Panc1 (cell line): ENCODE measurements at places on chromosomes 2 and 18. TPM values are rescaled to one million over a fixed set of nuclear protein-coding genes. Genes with fewer than 3 reads are reported as not detected.
A peak's percentile ranks its signal among the peaks of the same experiment; 100 is the strongest.

DNA sequence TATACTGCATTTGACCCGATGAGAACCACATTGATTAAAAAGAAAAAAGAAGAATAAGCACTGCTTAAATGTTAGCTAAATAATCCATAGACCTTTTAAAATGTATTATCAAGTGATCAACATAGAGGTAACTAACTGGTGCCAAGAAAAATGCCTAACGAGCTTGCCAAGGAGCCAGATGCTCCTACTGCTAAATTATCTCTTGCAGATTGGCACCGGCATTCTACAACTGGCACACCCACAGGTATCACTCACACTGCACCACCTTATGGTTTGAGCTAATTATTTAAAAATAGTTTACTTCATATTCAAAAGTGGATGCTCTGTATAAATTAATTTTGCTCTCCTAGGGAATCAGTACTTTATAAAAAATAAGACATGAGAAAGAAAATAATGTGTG, 341.6 kb upstream of the CDH7 start:
- no peaks in the 10 kb centered on the region for H3K36me3 ChIP-seq
- no peak overlapping the region for H3K27ac ChIP-seq
- no peak overlapping the region for H3K4me3 ChIP-seq
- H3K4me1 ChIP-seq: no peaks in the 10 kb centered on the region

GRCh38 chr2:43269074-43269572, 42.7 kb upstream of the ZFP36L2 start:
- no peak overlapping the region for H3K27ac ChIP-seq
- DNase-seq: no peak
- no peaks in the 10 kb centered on the region for H3K27me3 ChIP-seq

GRCh38 chr2:237592425-237592980, 2.0 kb upstream of the RAB17 start:
- H3K36me3 ChIP-seq: no peaks in the 10 kb centered on the region; the same call in 1 of the 2 replicates
- H3K4me1 ChIP-seq: peaks cover 39% of the 10 kb centered on the region
- H3K27me3 ChIP-seq: no peaks in the 10 kb centered on the region
- peak overlapping the region; percentile 69; the same call in 1 of the 2 replicates for H3K27ac ChIP-seq
- no peak overlapping the region for H3K4me3 ChIP-seq
- DNase-seq: no peak

GRCh38 chr2:224219781-224220180, 180.7 kb upstream of the SERPINE2 start:
- H3K36me3 ChIP-seq: no peaks in the 10 kb centered on the region
- H3K4me3 ChIP-seq: no peak overlapping the region
- no peak overlapping the region for H3K27ac ChIP-seq
- no peaks in the 10 kb centered on the region for H3K4me1 ChIP-seq
- peaks cover 2% of the 10 kb centered on the region; the same call in 1 of the 2 replicates for H3K27me3 ChIP-seq

DNA sequence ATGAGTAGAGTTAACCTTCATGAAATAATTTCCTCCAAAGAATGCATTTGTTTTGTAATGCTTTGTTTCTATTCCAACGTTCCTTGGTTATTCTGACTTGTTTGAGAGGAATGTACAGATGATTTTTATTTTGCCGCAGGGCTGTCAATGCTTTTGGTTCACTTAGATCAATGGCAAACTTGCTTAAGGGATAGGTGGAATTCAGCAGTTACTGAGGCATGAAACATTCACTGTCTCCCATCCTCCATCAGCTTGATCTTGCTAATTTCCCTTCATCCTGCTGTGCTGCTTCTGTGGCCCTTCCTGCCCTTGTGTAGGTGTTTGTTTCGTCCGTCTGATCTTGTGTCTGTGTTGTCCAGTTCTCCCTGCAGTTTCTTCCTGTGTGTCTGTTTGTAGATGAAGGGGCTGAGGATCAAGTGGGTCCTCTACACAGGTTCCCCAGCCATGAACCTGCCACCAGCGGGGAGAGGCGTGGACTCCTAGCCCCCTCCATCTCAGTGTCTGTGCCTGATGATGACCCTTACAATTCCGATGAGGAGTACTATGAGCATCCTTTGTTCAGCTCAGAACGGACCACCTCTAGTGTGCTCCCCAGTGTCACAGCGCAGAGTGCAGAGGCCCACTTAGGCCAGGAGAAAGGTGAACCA, 84.2 kb upstream of the UNC80 start:
- H3K27ac ChIP-seq: no peak overlapping the region
- no peaks in the 10 kb centered on the region for H3K4me1 ChIP-seq
- no peaks in the 10 kb centered on the region; the same call in 1 of the 2 replicates for H3K36me3 ChIP-seq
- H3K4me3 ChIP-seq: no peak overlapping the region
- no peaks in the 10 kb centered on the region for H3K27me3 ChIP-seq

The CNDP2 gene
- total RNA-seq: 310 TPM

DNA sequence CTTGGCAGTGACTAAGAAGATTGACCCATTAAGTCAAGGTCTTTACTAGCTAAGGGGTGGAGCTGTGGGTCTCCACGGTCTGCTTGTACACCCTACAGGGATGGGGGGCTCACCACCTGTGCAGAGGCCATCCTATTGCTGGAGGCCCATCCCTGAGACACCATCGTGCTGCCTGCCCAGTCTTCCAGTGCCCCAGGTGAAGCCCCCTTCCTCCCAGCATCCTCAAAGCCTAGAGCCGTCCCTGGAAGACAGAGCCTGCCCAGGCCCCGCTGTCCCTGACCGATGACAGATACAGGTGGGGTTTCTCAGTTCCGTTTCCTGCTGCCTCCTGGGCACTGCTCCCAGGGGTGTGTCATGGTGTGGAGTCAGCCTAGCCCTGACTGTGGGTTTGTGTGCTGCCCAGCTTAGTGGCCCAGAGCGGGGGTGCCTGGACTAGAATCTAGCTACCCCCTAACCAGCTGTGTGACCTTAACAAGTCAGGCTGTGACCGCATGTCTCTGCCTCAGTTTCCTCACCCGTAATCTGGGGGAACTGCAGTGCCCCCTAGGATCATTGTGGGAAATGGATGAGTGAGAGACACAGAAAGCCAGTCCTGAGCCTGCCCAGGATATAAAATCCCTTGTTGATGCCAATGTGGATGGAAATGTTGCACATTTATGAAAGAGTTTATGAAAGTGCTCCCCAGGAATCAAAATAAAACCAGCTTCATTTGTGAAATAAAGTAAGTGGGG, 2.0 kb downstream of the OTOS start:
- no peak overlapping the region for H3K27ac ChIP-seq
- peaks cover 7% of the 10 kb centered on the region; the same call in 1 of the 2 replicates for H3K36me3 ChIP-seq
- no peak overlapping the region for H3K4me3 ChIP-seq
- DNase-seq: no peak
- peaks cover 8% of the 10 kb centered on the region for H3K4me1 ChIP-seq

The FEV gene
- total RNA-seq: not detected

DNA sequence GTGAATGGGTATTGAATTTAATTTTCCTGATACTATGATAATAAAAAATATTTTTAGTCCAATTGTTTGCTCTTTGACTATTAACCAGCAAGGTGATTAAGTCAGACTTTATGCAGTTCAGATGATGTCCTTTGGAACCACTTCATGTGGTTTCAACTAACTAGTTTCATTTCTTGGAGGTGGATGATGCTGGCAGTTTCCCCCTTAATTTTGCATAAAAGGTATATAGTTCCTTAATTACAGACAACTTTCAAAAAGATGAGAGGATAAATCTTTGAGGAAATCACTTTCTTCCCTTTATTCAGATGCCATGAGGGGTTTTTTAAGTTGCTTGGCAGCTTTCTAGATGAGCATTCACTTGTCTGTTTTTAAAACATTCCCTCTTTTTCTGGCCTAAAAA, 223.1 kb downstream of the PHLPP1 start:
- no peaks in the 10 kb centered on the region for H3K4me1 ChIP-seq
- H3K27me3 ChIP-seq: no peaks in the 10 kb centered on the region
- no peak overlapping the region for H3K4me3 ChIP-seq
- no peak overlapping the region for H3K27ac ChIP-seq

- DNase-seq: no peak
- no peaks in the 10 kb centered on the region for H3K27me3 ChIP-seq
- H3K27ac ChIP-seq: no peak overlapping the region
Measured at GRCh38 chr2:238252766-238253630, 13.2 kb upstream of the HES6 start.

- H3K4me1 ChIP-seq: no peaks in the 10 kb centered on the region
- peaks cover 2% of the 10 kb centered on the region; the same call in 1 of the 2 replicates for H3K27me3 ChIP-seq
- DNase-seq: no peak
- no peaks in the 10 kb centered on the region for H3K36me3 ChIP-seq
Measured at GRCh38 chr2:217851191-217852020, 151.4 kb downstream of the TNS1 start.

The ANKRD62 gene
- total RNA-seq: not detected

- H3K27me3 ChIP-seq: peaks cover 8% of the 10 kb centered on the region; the same call in 1 of the 2 replicates
- DNase-seq: no peak
- no peak overlapping the region for H3K27ac ChIP-seq
- H3K4me3 ChIP-seq: no peak overlapping the region
Measured at GRCh38 chr2:119647440-119648169, 31.4 kb upstream of the TMEM177 start.

DNA sequence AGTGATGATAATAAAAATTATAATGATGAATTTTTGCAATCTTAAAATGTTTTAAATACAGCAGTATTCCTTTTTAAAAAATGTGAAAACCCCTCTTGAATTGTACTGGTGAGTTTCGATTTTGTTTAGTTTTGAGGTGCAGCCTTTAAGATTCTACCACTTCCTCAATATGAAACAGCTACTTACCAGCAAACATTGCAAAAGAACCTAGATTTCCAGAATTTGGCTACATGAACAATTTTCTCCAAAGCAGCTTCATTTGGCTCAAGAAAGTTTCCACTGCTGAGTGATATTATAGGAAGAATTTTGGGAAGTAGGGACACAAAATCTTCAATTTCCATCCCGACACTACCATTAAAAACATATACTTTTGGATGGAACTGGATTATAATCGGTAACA, 12.0 kb downstream of the TCF4 start:
- no peak overlapping the region for H3K27ac ChIP-seq
- no peak overlapping the region for H3K4me3 ChIP-seq
- no peaks in the 10 kb centered on the region for H3K36me3 ChIP-seq
- DNase-seq: no peak

GRCh38 chr2:219448099-219448775, 13.6 kb downstream of the SPEG start:
- no peak overlapping the region for H3K27ac ChIP-seq
- peaks cover 4% of the 10 kb centered on the region; the same call in 1 of the 2 replicates for H3K4me1 ChIP-seq
- no peak for DNase-seq

- no peaks in the 10 kb centered on the region for H3K36me3 ChIP-seq
- H3K4me3 ChIP-seq: no peak overlapping the region
- H3K27me3 ChIP-seq: no peaks in the 10 kb centered on the region
Measured at GRCh38 chr2:50975546-50975945, 56.4 kb downstream of the NRXN1 start.

DNA sequence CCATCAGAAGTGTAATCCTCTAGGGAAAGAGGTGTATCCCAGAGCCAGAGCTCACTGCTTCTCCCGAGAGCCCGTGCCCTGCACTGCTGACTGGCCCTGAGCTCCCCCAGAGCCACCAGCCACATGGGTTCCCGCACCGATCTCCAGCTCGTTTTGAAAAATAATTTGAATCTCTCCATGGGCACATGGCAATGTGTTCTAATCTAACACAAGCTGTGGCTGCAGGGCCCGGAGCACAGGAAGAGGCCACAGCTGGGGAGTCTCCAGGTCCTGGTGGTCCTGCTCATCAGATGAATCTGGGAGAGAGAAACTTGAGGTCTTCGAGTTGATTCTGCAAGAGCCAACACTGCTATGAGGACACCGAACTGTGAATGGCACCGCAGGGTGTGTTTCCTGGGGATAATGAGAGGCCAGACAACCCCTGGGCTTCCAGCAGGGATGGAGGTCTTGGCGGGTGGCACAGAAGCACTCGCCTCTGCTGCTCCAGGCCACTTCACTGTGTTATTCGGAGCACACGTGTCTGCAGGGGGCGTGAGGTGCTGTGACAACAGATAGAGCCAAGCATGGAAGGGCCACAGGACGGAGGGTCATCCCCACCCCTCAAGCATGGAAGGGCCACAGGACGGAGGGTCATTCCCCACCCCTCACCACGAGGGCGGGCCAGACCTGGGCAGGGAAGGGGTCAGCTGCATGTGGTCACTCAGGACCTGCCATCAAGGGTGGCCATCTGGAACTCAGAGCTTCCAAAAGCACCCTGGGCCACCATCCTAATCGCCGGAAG, 196.8 kb downstream of the NDUFA10 start:
- no peaks in the 10 kb centered on the region for H3K27me3 ChIP-seq
- DNase-seq: no peak
- no peak overlapping the region for H3K4me3 ChIP-seq
- no peaks in the 10 kb centered on the region for H3K4me1 ChIP-seq

DNA sequence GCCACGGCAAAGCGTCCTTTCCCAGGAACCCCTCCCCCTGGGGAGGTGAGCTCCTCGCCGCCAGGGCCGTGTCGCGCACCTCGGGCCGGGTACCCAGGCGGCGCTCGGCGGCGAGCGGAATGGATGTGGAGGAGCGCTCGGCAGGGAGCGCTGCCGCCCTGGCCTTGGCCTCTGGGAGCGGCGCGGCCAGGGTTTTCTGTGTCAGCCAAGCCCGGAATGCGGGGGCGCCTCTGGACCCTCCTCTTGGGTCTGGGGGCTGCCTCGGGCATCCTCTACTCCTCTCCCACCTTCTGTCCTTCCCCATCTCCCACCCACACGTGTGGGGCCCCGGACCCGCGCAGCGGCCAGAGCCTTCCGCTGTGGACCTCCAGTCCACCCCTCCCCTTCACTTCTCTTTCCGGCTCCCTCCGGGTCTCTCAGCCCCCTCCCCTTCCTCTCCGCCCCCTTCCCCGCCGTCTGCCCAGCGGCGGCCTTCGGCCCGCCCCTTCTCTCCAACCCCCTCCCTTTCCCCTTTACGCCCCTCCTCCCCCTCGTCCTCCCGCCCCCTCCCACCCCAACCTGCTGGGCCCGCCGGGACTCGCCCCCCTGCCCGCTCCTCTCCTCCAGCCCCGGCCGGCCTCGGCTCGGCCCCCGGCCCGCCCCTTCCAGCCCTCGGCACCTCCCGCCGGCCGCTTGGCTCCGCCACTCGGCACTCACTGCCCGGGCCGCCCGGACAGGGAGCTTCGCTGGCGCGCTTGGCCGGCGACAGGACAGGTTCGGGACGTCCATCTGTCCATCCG, at the start of gene MERTK:
Gene MERTK, plus strand, starts transcription at position 684 of the 779 bp plus-strand sequence. CDS start 129 bp downstream, outside the sequence.
- peak within 1 kb of the TSS; percentile 84 for H3K27ac ChIP-seq
- no peaks in the 10 kb centered on the region for H3K27me3 ChIP-seq
- H3K4me3 ChIP-seq: peak within 1 kb of the TSS; percentile 71
- DNase-seq: peak; percentile 53
- H3K4me1 ChIP-seq: peaks cover 16% of the 10 kb centered on the region

The GALNT3 gene
- total RNA-seq: 0.10 TPM

DNA sequence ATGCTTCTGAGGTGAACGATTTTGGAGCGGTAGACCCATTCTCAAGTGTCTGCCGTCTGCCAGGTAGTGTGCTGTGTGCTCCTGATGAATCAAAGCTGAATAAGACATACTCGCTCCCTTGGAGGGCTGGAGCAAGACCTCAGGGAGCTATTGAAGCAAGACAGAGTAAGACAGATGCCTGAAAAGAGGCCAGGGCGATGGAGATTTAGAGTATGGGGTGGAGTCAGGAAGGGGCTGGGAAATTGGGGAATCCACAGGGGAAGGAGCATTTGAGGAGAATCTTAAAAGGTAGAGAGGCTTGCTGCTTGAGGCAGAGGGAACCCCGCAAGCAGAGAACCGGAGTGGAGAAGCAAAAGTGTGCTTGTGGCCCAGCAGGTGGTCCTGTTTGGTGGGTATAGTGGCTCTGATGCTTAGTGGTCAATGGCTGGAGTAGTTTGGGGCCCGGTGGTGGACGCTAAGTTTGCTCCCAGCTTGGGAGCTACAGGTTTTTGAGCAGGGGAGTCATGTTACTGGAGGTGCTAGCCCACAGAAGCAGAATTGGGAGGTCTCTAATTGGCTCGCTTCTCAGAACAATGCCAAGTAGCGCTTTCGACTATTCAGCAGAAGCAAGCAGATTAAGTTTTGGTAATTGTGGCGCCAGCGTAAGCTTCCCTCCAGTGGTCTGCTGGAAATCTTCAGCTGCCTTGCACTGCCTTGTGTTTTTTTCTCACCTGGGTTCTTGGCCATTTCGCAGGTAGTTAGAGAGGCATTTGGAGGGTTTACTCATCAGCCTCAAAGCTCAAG, 2.0 kb downstream of the CNNM4 start:
- H3K36me3 ChIP-seq: no peaks in the 10 kb centered on the region
- H3K27me3 ChIP-seq: no peaks in the 10 kb centered on the region
- H3K27ac ChIP-seq: peak overlapping the region; percentile 86
- H3K4me3 ChIP-seq: peak overlapping the region; percentile 71
- peaks cover 37% of the 10 kb centered on the region for H3K4me1 ChIP-seq
